Activated naive CD8-positive, alpha-beta T cell treated with anti-CD3 and anti-CD28 coated beads, Interleukin-2, amount 50 U/mL, for 24 hours (primary cell): ENCODE measurements at places on chromosomes 1 and 21.

- DNase-seq: no peak
- H3K36me3 ChIP-seq: no peaks in the 10 kb centered on the region
- no peaks in the 10 kb centered on the region for H3K4me1 ChIP-seq
- H3K27me3 ChIP-seq: no peaks in the 10 kb centered on the region
- H3K4me3 ChIP-seq: no peak overlapping the region
Observed at GRCh38 chr1:211237579-211237978, 21.6 kb upstream of the RCOR3 start.

- DNase-seq: no peak
- no peaks in the 10 kb centered on the region for H3K36me3 ChIP-seq
- H3K27ac ChIP-seq: no peak overlapping the region
- no peaks in the 10 kb centered on the region for H3K4me1 ChIP-seq
Observed at GRCh38 chr1:203934651-203935050, 73.3 kb downstream of the SNRPE start.

DNA sequence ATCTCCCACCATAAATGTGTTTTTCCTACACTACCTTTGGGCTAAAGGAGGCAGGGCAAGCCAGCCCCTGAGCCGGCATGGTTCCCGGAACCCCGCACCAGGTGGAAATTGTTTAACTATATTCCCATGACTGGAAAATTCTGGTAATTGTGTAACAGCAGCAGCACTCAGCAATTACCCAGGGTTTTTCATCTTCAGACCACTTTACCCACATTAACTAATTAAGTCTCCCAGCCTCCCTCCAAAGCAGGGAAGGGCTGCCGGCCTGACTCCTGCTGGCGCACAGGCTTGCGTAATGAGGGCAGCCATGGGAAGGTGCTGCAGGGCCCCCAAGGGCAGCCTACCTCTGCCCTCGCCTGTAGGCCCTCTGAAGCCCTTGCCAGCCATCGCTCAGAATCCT lies 140.7 kb upstream of the VAMP3 start:
- no peak for DNase-seq
- peaks cover 9% of the 10 kb centered on the region for H3K27me3 ChIP-seq
- H3K4me3 ChIP-seq: no peak overlapping the region

- H3K36me3 ChIP-seq: peaks cover 5% of the 10 kb centered on the region
- DNase-seq: peak; percentile 88
- peak overlapping the region; percentile 98 for H3K27ac ChIP-seq
- peaks cover 28% of the 10 kb centered on the region for H3K4me1 ChIP-seq
- peak overlapping the region; percentile 86 for H3K4me3 ChIP-seq
Observed at GRCh38 chr1:204506969-204507316, 9.3 kb upstream of the MDM4 start.

GRCh38 chr1:36484099-36484498 lies 1.4 kb upstream of the CSF3R start:
- DNase-seq: no peak
- peaks cover 13% of the 10 kb centered on the region for H3K4me1 ChIP-seq
- H3K27ac ChIP-seq: no peak overlapping the region
